ENCODE measurements at places on chromosomes 13 and 19.

GRCh38 chr19:42193706-42194105, 23.8 kb downstream of the DEDD2 start:
- DNase-seq, result no peak

DNA sequence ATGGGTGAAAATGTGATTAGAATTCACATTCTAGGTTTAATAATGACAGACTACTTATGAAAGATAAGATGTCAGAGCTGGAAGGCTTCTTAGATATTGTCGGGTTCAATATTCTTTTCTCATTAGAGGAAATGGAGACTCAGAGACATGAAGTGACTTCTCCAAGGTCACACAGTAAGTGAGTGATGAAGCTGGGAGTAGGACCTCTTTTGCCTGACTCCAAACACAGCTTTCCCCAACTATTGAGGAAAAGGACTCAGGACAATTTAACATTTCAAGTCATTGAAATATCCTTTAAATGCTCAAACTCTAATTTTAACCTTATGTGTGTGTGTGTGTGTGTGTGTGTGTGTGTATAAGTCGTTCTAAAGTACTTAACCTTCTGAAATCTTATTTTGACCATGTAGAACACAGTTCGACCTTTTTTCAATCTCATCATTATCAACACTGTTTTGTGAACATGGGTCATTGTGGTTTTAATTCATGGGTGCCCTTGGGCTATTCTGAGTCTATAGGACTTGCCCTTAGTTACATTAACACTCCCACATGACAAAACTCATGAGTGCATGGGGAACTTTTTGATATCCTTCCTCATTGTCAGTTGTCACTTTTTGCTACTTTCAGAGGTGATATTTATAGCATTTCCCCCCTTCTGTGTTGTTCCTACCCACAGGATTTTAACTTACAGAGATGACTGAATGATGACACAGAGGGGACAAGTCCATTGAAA, 53.0 kb downstream of the LRCH1 start:
- DNase-seq, result no peak

DNA sequence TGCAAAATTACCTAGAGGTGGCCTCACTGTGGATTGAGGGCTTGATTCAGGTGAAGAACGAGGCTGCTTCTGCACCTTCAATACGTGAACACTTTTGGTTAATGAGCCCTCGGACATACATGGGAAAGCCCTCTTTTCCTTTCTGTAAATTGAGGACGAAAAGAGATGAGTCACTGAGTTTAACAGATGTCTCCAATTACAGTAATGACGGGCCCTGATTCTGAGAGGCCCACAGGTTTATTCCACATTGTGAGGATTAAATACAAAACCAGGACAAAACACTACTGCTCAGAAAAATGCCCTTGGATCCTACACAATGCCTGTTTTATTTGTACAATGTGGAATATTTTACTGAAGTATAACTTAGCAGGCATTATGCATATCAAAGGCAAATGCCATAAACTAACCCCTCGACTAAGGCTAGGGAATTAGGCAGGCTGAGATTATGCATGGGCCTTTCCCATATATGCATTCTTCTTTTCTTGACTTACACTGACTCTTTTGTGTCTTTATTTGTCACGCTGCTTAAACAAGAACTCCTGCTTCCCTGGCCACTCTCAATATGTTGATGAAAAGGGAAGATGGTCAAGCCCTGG, 819.9 kb downstream of the OLFM4 start:
- no peak for DNase-seq

DNA sequence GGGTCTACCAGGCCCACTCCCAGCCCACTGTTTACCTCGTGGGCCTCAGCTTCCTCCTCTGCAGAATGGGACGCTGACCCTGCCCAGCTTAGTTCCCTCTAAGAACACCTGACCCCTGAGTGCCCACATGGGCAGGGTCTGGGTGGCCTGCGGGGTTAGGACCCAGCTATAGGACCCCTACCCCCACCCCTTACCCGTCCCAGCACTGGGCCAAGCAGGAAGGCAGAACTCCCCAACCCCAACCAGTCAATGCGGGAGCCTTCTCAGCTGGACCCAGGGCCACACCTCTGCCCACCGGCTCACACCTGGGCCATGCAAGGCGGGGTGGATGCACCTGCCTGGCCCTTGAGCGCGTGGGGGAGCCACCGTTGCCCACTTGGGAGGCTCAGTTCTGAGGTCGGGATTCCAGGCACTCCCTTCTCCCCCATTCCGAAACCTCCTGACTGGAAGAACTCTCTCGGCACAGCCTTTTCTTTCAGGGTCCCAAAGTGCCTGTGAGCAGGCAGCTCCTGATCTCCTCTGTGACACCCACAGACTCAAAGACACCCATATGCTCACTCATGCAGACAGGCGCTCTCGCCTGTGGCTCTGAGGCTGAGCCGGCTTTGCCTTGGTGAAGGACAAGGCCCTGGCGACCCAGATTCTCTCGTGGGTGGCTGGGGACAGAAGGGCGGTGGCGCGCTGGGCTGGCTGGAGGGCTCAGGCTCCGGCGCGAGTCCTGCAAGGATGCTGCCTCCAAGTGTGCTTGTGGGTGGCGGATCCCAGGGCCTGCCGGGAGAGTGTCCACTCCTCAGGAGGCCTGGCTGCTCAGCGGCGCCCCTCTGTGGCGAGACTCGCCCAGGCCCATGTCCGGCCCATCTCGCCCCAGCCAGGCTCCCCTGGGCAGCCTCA, 27.9 kb upstream of the PARP4 start:
- DNase-seq, result no peak

- DNase-seq, result no peak
Observed at GRCh38 chr19:18262144-18262543, 12.1 kb downstream of the IQCN start.

DNA sequence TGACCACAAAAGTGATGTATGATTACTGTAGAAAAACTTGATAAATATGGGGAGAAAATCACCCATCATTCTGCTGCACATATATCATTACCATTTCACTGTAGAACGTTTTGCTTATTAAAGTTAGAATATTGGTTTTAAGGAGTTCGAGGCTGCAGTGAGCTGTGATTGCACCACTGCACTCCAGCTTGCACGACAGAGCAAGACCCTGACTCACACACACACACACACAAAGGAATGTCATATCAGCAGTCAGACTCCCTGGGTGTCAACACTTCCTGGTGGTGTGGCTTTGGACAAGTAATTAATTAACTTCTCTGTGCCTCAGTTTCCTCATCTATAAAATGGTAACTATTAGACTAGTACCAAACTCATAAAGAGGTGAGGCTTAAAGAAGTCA, 11.3 kb upstream of the PNMA8A start:
- DNase-seq, result no peak

GRCh38 chr13:38686577-38687245, at the start of gene FREM2:
FREM2 (plus strand) TSS chr13:38687077; CDS start chr13:38687345, 268 bp downstream.
- no peak for DNase-seq

DNA sequence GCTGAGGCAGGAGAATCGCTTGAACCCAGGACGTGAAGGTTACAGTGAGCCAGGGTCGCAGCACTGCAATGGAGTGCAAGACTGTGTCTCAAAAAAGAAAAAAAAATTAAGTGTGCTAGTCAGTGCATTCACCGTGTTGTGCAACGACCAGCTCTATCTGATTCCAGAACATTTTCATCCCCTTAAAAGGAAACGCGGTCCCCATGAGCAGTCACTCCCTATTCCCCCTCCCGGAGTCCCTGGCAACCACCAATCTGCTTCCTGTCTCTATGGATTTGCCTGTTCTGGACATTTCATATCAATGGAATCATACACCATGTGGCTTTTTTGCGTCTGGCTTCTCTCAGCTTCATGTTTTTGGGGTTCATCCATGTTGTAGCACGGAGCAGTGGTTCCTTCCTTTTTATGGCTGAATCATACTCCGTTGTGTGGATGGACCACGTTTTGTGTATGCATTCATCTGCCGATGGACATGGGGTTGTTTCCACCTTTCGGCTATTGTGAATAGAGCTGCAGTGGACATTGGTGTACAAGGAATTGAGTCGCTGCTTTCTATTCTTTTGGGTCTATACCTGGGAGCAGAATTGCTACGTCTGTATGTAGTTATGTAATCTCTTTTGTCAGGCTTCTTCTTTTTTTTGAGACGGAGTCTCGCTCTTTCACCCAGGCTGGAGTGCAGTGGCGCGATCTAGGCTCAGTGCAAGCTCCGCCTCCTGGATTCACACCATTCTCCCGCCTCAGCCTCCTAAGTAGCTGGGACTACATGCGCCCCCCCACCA, 19.8 kb downstream of the MYO9B start:
- no peak for DNase-seq
